Fibroblast of skin of left quadriceps (primary cell): ENCODE measurements at places on chromosomes 12 and 14.
A peak's percentile ranks its signal among the peaks of the same experiment; 100 is the strongest.

GRCh38 chr12:68264857-68265256 is 11.5 kb upstream of the IL22 start:
- DNase-seq = peak; percentile 47

GRCh38 chr14:64758691-64759554 is 54.7 kb downstream of the PLEKHG3 start:
- DNase-seq = peak; percentile 81

DNA sequence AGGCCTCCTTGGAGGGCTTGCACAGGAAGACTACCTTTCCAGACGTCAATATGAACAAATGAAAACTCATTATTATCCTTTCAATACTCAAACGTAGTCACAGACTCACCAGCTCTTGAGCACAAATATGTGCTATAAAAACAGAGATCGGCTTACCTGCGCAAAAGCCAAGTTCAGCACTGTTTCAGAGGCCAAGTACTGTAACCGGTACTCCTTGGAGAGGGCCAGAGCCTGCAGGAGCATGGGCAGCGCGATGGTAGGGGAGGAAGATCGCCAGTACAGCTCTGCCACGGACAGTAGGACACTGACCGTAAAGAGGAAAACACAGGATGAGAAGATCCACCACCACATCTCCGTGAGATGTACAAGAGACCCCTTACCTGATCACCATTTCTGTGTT is 21.6 kb upstream of the CAMKK2 start:
- DNase-seq = no peak

DNA sequence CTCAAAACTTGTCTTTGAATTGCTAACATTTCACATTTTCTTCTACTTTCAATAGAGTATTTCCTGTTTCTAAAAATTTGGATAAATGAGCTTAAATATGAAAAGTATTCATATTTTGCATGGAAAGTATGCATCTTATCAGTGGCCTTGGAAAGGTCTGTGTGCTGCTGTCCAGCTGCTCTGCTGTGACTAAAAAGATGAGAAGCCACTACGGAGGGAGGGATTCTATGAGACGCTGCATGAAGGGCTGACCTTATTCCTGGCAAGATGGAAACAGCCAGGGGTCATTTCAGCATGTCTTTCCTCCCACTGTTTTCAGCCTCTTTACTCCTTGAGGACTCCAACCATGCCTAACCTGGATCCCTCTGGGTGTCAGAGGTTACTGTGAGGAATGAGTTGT is 13.0 kb downstream of the PIWIL1 start:
- no peak for DNase-seq

- no peak for DNase-seq
Observed at GRCh38 chr14:73176685-73177084, 40.4 kb downstream of the PSEN1 start.

DNA sequence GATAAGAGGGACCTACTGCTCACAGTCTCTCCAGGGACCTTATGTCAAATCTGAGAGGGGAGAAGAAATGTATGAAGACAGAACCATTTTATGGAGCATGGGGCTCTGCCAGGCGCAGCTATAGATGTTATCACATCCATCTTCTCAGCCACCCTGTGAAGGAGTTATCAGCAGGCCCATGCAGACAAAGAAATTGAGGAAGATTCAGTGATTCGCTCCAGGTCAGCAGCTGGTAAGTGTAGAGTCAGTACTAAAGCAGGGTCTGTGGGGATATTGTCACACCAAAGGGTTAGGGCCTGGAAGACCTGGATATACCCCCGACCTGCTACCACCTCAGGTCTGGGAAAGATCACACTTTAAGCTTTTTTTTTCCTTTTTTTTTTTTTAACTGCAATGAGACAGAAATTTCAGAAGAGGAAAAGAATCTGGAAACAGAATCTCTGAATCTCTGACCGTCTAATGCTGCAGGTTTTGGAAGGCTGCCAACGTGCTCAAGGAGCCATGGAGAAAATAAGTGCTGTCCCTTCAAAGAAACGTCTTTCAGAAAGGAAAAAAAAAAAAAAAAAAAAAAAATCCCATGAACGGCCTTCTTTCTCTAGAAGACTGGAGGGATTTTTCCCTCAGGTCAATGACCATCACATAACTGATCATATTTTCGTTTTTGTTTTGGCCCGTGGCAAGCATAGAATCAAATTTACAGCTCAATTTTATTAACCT is 73.3 kb upstream of the PLEKHG7 start:
- DNase-seq = no peak

DNA sequence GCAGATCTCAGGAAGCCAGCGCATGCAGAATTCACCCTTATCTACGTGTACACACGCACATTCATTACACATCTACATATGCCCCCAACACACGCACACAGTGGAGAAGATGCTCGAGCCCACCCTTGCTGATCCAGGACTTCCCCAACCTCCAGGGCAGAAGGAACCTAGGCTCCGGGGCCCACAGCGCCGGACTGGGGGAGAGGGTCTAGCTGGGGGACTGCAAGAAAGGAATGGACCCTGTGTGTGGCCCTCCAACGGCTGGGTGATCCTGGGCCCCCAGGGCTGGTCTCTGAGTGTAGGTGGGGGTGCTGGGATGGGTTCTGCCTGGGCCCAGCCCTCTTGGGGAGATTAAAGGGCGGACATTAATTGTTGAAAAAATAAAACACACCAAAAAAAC is 128.1 kb upstream of the C14orf180 start:
- DNase-seq = no peak

DNA sequence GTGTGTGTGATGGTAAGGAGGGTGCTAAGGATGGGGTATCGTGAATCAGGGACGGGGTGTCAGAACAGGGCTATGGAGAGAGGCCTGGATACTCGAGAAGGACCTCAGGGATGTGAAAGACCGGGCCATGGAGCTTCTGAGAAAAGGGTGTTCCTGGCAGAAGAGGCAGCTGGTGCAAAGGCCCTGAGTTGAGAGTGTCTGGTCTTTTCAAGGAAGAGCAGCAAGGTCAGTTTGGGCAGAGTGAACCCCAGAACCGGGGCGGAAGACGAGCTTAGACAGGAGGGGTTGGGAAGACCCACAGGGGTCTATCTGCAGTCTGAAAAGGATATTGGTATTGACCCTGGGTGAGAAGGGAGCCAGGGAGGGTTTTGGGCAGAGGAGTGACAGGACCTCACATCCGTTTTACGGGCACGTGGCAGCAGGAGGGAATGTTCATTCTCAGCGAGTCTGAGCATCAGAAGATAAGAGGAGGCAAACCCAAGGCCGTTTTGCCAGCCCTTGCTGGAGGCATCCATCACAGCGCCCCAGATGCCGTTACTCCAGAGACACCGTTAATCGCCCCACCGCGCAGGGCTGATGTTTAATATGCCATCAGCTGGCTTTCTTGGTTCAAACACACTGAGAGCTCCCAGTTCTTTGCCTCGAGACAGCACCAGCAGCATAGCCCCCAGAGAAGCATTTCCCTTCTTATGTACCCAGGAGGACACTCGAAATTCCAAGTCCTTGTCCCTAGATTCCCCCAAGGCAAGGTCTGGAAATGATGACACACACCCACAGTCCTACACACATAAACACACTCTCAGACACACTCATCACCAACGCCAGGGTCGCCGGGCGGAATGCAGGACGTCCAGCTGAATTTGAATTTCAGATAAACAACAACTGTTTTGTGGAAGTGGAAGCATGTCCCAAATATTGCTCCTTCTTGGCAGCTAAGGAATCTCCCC is 41.4 kb upstream of the EML1 start:
- DNase-seq = no peak

- DNase-seq = no peak
Observed at GRCh38 chr12:115013236-115013981, 329.4 kb upstream of the TBX3 start.

GRCh38 chr14:89013098-89013504 is 188.7 kb downstream of the TTC8 start:
- DNase-seq = no peak

GRCh38 chr12:2574355-2574935 is 220.3 kb upstream of the FKBP4 start:
- DNase-seq = no peak

GRCh38 chr12:130955238-130955816 is 1.6 kb downstream of the ADGRD1 start:
- no peak for DNase-seq

- no peak for DNase-seq
Observed at GRCh38 chr12:21662122-21662792, 4.6 kb upstream of the LDHB start.

- DNase-seq = no peak
Observed at GRCh38 chr12:52243259-52243855, 10.3 kb downstream of the KRT7 start.

GRCh38 chr14:58638231-58639197 is 752 bp downstream of the DACT1 start:
- no peak for DNase-seq

DNA sequence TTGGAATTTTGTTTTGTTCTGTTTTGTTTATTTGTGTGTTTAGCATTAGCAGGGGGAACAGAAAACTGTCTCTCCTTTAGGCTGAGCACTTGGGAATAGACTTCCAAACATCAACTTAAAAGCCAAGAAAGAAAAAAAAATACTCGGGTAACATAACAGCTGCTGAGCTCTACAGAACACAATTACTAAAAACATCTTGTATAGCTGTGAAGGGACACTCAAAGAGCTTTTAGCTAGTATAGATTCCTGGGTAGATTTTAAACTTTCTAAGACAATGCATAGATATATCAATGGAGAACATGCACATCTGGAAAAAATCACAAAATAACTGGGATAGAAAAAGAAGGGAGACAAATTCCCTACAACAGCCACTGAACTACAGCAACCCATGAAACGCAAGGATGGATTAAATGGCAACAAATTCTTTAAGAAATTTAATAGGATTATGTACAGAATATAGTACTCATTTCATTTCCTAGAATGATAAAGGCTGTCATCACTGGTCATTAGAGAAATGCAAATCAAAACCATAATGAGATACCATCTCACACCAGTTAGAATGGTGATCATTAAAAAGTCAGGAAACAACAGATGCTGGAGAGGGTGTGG is 174.3 kb upstream of the KRR1 start:
- peak; percentile 83 for DNase-seq

DNA sequence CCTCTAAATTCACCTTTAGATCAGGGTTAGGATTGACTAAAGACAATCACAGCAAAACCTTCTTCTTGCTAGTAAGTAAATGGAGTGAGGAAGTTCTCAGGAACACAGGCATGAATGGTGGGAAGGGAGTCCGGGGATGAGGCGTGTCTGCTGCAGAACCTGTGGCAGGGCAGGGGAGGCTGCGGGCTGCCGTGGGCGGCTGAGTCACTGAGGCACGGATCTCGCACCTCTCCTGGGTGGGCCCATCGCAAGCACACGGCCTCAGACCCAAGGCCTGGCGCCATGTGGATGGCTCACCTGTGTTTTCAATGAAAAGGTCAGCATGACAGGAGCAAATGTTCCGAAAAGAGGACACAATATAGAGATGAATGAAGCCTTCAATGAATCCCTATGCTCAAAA is 85.4 kb downstream of the PIWIL1 start:
- no peak for DNase-seq

- DNase-seq = peak; percentile 20
Observed at GRCh38 chr12:117011988-117012805, 87.0 kb downstream of the TESC start.

DNA sequence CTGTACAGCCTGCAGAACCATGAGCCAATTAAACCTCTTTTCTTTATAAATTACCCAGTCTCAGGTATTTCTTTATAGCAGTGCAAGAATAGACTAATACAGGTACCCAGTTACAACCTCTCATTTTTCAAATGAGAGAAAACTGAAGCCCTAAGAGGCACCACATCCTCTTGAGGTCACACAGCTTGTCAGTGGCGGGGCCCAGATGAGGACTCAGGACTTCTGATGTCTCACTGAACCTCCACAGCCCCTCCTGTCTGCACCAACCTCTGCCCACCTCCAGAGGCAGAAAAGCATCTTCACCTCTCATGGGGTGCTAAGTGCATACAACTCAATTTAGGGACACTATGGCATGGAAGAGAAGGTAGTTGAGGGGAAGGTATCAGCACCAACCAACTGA is 120.7 kb downstream of the CRACR2A start:
- no peak for DNase-seq

GRCh38 chr14:104376202-104377140 is 203.1 kb upstream of the C14orf180 start:
- DNase-seq = no peak

DNA sequence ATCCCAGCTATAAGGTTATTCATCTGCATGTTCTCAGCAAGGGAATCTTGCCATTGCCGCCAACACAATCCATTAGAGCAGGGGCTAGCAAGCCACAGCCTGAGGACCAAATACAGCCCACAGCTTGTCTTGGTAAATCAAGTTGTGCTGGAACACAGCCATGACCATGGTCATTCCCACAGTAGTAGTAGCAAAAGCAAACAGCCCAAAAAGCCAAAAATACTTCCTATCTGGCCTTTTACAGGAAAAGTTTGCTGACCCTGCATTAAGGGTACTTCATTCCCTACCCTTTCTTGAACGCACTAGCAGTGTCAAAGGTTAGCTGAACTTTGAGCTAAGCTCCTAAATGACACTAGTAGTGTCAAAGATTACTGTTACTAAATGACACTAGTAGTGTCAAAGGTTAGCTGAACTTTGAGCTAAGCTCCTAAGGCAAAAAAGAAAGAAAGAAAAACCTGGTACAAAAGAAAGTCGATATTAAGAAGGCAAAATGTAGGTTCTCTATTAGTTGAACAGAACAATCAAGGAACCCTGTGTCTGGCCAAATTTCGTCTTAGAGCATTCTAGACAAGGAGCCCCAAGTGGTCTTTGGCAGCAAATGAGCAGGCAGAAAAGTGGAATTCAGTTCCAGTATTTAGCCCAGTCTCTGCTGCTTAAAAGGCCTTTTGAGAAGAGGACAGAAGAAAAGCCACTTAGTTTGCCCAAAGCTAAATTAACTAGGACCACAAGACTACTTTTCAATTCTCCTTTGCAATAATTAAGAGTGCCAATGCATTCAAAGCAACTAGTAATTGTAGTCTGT is 67.7 kb downstream of the NT5DC3 start:
- no peak for DNase-seq

GRCh38 chr12:109689426-109689825 is 24.2 kb upstream of the FAM222A start:
- DNase-seq = no peak

DNA sequence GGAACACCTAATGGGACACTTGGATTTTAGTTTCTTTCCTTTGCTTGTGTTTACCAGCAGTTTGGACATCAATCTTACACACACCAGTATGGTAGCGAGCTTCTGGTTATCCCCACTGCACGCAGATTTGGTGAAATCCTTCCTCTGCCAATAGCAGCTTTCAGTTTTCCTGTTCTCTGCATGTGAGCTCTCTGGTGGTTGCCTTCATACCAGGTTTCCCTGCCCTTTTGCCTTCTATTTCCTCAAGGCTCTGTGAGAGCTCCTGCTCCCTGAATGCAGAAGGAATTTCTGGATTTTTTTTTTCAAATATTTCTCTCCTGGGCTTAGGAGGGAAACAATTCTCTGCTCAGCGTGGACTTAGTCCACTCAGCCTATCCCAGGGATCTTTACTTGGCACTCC is 93.0 kb upstream of the CCDC91 start:
- DNase-seq = no peak

GRCh38 chr12:531951-532585 is 72.3 kb downstream of the B4GALNT3 start:
- DNase-seq = no peak
